ENCODE measurements at places on chromosomes 12 and 14.

DNA sequence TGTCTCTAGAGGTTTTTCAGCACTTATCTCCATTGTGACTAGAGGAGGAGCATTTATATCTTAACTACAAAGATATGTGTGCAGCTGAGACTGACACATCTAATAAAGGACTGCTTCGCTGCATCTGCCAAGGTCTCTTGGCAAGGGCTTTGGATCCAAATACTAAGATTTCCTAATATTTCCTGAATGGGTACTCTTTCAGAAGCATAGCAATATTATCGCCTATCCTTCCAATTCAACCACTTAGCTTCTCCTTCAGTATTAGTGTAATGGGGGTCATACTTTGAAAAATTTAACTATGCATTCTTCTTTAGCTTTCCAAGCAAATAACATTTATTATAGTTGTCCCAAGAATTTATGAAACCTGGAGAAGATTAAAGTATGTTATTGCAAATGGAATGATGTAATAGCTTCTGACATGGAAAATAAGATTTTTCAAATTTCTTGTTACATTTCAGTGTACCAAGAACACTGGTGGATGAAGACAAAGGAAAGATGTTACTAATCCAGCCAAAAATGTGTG, 243.0 kb upstream of the PDE3A start:
- no peak for DNase-seq

DNA sequence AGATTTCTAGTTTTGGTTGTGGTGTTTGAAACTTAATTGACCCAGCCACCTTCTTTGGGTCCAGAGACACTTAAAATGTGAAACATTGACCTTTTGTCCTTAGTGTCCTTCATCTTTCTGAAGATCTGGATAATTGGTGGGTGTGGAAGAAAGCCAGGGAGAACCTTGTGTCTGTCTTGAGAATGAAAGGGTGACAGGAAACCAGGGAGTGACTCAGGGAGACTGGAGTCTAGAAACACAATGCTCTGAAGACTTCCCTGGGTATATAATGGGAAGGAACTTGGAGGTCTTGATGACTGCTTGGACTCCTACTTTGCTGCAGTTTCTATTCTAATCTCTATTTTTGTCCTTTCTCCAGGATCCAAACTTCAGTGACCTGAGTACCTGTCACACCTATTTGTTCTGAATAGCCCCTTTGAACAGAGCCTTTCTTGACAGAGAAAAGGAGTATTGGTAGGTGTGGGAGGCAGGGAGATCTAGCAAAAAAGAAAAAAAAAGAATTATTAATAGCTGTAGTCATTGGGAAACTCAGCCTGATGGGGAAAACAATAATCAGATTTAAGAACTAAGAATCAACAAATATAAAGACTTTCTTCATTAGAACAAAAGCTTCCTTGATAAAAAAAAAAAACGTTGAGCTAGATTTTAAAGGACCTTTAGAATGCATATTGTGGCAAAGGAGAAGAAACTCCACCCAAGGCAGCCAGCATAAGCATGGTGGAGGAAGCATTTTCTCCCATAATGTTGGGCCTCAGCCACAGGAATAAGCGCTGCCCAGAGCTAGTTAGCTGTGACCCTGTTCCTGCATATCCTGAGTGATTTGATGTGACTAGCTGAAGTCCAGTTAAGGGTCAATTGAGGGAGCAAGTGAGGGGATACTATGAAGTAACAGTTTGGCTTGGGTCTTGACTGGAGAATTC, 77.9 kb upstream of the HOXC13 start:
- no peak for DNase-seq

DNA sequence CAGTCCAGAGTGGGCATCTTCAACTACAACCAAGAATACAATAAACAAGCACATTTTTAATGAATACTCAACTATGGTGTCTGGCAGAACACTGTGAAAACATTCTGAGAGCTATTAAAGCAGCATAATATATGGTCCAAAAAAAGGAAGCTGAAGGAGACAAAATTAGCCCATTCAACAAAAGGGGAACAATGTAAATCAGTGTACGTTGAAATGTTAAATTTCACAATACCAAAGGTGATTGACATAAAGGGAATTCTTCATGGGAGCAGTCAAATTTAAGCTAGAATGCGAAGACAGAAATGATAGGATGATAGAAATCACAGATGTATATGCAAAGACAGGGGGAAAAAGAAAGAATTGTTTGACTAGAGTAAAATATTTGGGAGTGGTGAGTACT, 41.3 kb upstream of the SYCP3 start:
- DNase-seq, result no peak

GRCh38 chr12:59115526-59115925, 195.2 kb upstream of the LRIG3 start:
- no peak for DNase-seq

GRCh38 chr12:109652233-109652976, 61.2 kb upstream of the FAM222A start:
- no peak for DNase-seq

DNA sequence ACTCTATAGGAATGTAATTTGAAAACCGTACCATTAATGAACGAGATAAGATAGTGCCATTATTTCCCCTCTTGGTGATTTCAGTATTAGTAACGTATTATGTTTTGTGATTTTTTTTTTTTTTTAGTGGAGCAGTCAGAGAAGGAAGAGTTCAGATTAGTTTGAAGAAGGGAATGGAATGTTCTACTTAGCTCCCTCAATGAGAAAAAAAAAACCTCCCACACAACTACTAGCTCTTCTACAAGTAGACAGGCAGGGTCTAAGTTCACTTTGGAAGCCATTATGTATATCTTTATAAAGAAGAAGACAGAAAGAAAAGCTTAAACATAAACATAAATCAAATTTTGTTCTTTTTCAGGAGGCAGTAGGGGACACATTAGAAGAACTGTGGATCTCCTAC, 27.3 kb downstream of the PNMA1 start:
- no peak for DNase-seq

DNA sequence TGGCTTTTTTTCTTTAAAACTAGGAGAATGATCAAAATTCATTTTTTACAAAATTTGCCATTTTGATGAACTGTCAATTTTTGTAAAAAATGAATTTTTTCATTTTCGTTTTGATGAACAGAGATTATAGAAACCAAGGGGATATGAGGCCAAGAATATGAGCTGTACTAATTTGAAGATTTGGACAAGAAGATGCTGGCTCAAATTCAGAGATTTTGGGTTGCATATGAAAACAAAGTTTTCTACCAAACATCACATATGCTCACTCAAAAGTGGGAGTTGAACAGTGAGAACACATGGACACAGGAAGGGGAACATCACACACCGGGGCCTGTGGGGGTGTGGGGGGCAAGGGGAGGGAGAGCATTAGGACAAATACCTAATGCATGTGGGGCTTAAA, 230.7 kb downstream of the SNAPC1 start:
- DNase-seq, result no peak

- no peak for DNase-seq
Observed at GRCh38 chr12:81610955-81611889, 147.9 kb downstream of the PPFIA2 start.

GRCh38 chr14:68733086-68733914, 59.6 kb downstream of the ZFP36L1 start:
- DNase-seq, result peak; percentile 27

GRCh38 chr14:101715210-101716076, 46.1 kb upstream of the PPP2R5C start:
- no peak for DNase-seq

DNA sequence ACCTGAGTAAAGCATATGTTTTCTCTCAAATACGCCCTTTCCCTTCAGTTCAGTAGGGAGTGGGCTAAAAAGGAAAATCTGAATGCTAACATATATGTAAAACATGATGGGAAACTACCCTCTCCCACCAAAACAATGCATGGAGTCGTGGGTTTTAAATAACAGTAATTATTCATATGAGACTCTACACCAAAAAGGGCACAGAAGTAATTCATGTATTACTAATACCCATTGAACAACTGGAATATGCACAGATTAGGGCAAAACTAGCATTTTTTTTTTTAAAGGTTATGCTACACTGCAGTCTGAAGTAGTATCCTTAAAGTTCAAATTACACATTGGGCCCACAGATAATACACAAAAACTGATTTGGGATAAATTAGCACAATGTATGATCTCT, 8.1 kb upstream of the ARID2 start:
- DNase-seq, result no peak

- DNase-seq, result no peak
Observed at GRCh38 chr12:124024263-124024678, 51.3 kb downstream of the ZNF664 start.

GRCh38 chr12:726281-727140, 25.9 kb upstream of the WNK1 start:
- DNase-seq, result peak; percentile 16

- no peak for DNase-seq
Observed at GRCh38 chr14:28901631-28902030, 135.0 kb downstream of the FOXG1 start.

- DNase-seq, result peak; percentile 14
Observed at GRCh38 chr12:51390891-51391282, 319 bp downstream of the GALNT6 start.

DNA sequence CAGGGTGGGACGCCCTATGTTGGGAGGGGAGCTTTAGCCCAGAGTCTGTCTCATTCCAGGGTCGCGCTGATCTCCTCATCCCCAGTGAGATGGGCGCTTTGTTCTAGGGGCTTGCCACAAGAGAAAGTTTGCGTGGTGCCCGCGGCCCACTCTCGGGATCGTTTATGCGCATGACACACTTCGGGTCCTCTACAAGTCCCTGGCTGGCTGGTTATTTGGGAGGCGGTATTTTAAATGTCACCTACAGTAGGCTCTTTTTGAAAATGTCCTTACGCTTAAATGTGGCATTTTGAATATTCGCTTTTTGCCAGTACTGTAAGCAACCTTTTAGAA, 541 bp downstream of the GOLT1B start:
- peak; percentile 43 for DNase-seq

DNA sequence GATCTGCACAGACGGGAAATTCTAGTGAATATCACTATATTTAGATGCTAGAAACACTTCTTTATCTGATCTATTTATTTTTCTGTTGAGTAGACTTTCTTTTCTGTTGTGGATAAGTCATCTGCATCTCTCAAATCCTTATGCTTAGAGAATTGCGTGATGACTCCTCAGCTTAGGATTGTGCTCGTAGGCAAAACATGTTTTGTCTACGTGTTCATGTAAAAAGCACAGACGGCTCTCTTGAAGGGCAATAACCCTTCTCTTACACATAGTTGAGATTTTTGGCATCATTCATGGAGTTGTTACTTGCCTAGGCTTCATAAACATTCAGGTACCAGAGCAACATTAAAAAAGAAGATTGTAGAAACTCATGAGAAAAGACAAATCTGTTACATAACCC, 18.6 kb downstream of the PPFIBP1 start:
- no peak for DNase-seq

DNA sequence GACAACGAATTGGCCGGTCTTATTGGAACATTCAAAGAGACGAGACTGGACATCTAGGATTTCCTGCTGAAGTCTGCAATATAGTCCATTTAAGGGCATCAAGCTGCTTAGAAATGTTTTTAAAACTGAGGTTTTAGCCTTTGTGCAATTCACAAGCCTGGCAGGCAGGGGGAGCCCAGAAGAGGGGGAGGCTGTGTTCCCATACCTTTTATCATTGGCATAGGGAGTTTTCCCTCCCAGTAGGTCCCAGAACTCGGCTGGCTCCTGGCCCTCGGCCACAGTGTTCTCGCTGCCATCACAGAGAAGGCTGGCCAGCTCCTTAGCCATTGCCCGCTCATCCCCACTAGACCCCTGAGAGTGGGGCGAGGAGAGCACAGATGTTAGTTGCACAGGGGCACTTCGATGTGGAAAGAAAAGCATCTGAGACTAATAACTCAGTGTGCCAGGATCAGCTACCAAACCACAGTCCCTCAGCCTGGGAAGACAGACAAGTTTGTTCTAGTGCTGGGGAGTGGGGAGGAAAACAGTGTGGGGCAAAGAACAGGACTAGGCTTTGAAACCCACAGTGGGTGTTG, 15.1 kb downstream of the AVIL start:
- DNase-seq, result peak; percentile 42

GRCh38 chr12:43805860-43806736, at the start of gene TWF1:
Gene TWF1 (minus strand): TSS chr12:43806317. CDS start chr12:43806245, 72 bp downstream.
- peak; percentile 82 for DNase-seq

DNA sequence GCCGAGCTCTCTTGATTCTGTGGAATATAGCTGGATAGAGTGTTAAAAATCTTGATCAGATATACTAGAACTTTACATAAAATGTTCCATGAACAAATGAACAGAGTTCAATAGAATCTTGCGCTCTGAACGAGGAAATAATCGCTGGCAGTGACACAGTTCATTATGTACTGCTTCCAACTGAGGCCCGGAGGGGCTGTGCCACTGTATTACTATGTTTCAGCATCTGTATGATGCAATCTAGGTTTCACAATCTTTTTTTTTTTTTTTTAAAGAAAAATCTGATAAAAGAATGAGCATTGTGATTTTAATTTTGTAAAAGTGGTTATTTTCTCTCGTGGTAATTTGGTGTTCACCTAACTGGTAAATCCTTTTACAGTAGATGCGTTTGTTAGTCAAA, 77.2 kb downstream of the FERMT2 start:
- no peak for DNase-seq

GRCh38 chr12:47734725-47735480, 9.6 kb upstream of the ENDOU start:
- DNase-seq, result no peak

DNA sequence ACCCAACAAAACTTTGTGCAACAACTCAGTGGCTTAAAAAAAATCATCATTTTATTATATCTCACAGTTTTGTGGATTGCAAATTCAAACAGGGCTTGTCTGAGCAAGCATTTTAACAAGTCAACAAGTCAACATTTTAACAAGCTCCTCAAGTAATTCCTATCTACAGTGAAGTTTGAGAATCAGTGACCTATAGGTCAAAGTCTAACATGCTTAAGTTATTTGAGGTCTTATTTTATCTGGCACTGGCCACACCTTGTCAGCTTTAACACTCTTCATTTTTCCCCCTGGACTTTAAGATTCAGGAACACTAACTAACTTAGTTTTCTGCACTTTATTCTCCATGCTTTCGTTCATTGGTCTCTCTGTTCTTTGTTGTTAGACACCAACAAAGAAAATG, 71.2 kb upstream of the PELI2 start:
- DNase-seq, result no peak

- no peak for DNase-seq
Observed at GRCh38 chr12:29617407-29617803, 119.9 kb upstream of the OVCH1 start.

- no peak for DNase-seq
Observed at GRCh38 chr12:1502831-1503230, 91.5 kb downstream of the FBXL14 start.

GRCh38 chr12:48334808-48335207, 15.9 kb downstream of the ZNF641 start:
- peak; percentile 17 for DNase-seq

DNA sequence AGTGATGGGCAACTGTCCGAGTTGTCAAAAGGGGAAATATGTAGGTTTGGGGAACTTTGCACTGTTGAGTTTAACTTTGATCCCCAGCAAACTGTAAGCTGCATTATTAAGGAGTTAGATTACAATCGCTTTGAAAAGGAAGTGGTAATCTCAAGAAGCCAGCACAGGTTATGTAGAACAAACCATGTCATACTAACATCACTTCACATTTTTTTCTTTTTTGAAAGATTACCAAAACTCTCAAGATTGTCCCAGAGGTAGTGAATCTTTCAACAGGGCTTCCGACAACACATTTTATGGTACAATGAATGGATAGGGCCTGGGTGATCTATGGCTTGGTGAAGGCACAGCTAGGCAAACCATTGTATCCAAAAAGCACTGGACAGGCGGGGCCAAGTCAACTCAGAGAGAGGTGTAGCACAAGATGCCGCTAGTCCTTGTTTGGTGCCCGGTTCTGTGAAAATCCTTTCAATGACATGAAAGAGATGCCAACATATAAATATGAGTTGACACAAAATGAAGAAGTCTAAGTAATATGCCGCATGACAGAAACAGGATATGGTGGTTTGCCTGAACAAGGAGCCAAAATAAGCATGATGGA, 24.3 kb upstream of the PARP11 start:
- DNase-seq, result peak; percentile 62
